ENCODE measurements at places on chromosomes 13 and 19.

- no peak for DNase-seq
Observed at GRCh38 chr13:111007209-111007608, 92.3 kb upstream of the ANKRD10 start.

- no peak for DNase-seq
Observed at GRCh38 chr19:16160943-16161560, 12.3 kb downstream of the CIB3 start.

- DNase-seq: no peak
Observed at GRCh38 chr19:15397782-15398181, 18.2 kb upstream of the AKAP8 start.

GRCh38 chr19:4409123-4409933, 6.9 kb downstream of the CHAF1A start:
- DNase-seq: peak; percentile 84

DNA sequence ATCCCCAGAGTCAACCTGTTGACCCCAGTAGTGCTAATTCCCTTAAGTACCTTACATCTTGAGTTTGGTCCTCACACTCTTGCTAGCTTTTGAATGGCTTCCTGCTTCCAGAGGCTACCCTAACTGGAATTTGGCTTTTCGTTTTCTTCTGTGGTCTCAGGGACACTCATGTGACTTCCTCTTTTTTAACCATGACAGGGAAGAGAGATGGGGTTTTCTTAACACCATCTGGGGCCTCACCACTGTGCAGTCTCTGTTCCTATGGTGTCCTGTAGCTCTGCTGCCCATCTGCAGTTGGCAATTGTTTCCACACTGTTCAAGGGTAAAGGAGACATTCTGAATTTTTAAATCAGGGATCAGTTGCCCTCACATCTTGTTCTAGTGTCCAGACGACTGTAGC, 66.7 kb downstream of the SLC10A2 start:
- DNase-seq: no peak

GRCh38 chr13:25869941-25870340, 181.9 kb downstream of the SHISA2 start:
- no peak for DNase-seq

GRCh38 chr13:79096099-79096498, 310.0 kb downstream of the RBM26 start:
- DNase-seq: no peak

- no peak for DNase-seq
Observed at GRCh38 chr13:31706105-31706504, 33.2 kb upstream of the RXFP2 start.

- no peak for DNase-seq
Observed at GRCh38 chr13:81171065-81171647, 830.2 kb upstream of the SPRY2 start.

DNA sequence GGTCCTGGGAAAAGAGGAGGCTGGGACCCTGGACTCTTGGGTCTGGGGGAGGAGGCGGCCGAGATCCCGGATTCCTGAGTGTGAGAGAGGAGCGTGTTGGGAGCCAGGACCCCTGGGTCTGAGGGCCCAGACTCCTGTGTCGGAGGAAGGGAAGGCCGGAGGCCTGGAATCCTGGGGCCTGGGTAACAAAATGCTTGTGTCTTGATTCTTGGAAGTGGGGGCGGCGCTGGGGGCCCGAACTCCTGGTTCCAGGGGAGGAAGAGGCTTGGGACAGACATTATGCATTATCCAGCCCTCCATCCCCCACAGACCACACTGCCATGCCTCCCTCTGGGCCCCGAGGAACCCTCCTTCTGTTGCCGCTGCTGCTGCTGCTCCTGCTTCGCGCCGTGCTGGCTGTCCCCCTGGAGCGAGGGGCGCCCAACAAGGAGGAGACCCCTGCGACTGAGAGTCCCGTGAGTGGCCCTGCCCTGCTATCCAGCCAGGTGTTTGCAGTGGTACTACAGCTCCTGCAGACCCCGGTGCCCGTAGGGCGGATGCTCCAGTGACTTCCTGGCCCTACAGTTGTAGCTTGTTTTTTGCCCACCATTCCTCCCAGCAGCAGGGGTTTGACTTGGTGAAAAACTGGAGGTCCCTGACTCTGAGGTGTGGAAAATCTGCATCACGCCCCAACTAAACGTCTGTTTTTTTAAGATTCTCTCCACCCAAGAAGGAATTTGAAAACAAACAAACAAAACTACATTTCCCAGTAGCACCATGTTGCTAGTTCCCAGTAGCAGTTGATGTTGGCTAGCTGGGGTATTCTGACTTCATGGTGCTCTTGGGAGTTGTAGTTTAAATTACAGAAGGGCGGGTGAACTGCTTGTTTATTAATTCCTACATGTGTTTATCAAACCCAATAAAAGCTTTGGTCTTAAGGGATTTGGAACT, 630 bp downstream of the NUCB1 start:
- DNase-seq: no peak

DNA sequence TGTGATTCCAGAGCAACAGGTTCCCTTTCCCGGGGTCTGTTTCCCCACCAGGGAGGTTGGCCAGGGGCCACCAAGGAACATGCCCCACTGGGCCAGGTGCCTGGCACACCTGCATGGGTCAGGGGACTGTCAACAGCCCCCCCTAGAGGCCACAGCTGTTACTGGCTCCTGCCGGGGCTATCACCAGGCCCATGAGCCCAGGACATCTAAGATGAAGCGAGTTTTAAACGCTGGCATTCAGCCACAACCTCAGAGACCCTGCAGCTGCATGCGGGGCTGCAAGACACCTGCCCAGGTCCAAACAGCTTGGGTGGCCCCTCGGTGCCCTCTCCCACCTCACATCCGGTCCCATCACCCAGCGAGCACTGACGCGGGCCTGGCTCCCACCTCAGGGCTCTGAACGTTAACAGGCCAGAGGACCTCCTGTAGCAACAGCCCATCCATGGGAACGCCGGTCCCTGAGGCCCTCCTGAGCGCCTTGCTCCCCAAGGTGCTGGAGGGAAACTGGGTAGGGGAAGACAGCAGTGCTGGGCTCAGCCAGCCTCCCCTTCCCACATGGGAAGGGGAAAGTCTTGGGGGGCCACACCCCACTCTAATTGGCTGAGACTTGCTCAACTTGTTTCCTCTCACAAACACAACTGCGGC, 12.0 kb downstream of the KHSRP start:
- DNase-seq: peak; percentile 82

DNA sequence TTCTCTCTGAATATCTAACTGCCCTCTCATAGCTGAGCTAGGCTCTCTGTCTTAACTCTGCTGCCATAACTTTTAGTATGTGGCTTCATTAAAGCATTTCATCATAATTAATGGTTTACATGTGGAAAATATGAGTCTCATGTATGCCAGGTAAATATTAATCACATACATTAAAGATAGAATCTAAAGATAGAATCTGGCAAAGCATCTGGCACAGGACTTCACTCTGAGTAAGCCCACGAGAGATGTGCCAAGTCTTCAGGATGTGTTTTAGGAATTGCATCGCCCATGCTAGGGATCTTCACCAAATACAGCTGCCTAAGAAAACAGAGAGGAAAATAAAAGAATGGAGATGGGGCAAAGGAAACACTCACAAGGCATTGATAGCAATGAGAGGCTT, 285.8 kb downstream of the DIAPH3 start:
- no peak for DNase-seq

- DNase-seq: no peak
Observed at GRCh38 chr19:42271861-42272534, 2.9 kb downstream of the CIC start.

- no peak for DNase-seq
Observed at GRCh38 chr19:55544014-55544413, 1.3 kb downstream of the SBK3 start.

GRCh38 chr19:48751845-48752495, 471 bp downstream of the FUT1 start:
- no peak for DNase-seq

- no peak for DNase-seq
Observed at GRCh38 chr19:33293255-33294057, 8.9 kb downstream of the CEBPA start.

DNA sequence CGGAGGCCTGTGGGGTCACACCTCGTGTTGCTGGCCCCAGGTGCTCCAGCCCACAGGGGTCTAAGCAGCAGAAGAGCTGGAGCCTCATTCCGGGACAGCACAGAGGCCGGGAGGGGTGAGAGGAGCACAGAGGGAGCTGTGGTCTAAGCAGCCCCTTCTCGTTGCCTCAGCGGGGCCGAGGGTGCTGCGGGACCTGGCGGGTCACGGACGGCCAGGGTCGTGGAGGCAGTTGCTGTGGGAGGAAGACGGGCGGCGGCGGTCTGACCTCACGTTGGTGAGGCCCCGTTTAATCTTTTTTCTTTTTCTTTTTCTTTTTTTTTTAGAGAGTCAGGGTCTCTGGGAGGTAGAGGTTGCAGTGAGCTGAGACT, 21.7 kb downstream of the PIAS4 start:
- no peak for DNase-seq

DNA sequence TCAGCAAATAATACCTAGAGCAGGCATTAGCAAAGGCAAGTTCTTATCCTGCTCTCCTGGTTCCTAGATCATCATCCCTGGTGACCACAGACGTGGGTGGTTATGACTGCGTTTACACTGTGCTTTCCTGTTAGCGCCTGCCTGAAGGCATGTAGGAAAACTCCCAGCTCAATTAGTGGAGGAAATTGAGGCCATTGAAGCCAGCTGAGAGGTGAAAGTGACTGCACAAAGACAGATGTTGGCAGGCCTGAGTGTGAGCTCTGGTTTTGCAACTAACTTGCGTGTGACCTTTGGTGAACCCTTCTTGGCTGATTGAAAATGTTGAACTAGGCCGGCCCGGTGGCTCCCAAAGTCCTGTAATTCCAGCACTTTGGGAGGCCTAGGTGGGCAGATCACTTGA, 17.5 kb upstream of the NWD1 start:
- peak; percentile 37 for DNase-seq

GRCh38 chr13:21917086-21918015, 246.5 kb downstream of the FGF9 start:
- no peak for DNase-seq

DNA sequence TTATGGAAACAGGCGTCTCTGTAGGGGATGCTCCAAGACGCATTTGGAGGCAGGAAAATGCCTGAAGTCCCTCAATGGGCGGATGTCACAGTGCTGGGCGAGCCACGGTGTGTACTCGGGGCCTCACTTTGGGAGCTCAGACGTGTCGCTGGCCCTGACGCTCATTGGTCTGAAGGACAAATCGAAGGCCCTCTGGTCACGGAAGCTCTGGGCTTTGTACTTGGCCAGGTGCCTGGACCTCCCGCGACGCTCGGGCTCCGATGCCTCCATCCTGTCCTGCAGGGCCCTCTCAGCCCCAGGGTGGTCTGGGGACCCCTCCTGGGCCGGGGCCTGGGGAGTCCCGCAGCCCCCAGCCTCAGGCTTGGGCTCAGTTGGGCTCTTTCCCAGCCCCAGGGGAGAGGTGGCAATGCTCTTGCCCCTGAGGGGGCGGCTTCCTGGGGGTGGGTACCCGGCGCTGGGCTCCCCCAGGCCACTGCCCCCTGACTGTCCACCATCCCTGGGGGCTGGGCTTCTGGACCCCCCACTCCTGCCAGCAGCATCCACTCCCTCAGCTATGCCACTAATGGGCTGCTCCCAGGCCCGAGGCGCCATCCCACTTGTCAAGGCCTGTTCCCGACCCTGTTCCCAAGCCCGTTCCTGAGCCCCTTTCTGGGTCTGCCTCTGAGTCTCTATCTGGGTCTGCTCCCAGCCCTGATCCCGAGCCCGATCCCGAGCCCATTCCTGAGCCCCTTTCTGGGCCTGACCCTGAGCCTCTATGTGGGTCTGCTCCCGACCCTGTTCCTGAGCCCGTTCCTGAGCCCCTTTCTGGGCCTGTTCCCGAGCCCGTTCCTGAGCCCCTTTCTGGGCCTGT, 39.5 kb upstream of the GRTP1 start:
- DNase-seq: peak; percentile 5

GRCh38 chr19:3392480-3392879, 26.1 kb downstream of the NFIC start:
- DNase-seq: no peak

DNA sequence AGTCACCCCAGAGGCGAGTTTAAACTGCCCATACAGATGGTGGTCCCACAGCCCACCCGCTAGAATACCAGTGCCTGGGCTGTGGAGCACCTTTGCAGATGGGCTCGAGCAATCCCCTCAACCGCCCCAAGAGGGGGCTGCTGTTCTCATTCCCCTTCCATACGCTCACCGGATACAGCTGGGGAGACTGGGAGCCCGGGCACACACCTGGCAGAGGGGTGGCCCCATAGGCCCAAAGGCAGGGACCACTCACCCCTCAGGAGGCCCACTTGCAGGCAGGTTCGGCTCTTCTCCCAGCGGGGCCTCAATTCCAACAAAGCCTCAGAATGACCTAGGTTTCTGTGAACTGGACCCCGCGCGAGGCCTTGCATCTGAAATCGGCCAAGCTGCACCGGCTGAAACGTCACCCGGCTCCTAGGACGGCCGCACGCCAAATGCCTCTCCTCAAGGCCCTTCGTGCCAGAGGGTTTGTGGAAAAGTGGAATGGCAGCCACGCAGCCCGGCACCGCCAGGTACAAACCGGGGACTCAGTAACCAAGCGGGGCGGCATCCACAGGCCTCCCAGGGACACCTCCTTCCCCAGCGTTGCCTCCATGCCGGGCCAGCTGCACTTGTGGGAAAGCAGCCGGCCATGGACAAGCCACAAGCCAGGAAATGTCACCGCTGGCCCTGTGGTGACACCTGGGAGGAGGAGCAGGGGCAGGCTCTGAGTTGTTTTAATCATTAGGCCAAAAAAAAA, 18.7 kb downstream of the MLLT1 start:
- DNase-seq: peak; percentile 84

GRCh38 chr19:10431254-10431942, 11.1 kb downstream of the PDE4A start:
- peak; percentile 70 for DNase-seq

GRCh38 chr19:3503036-3503572, 2.6 kb upstream of the DOHH start:
- no peak for DNase-seq

GRCh38 chr13:35378939-35379338, 97.5 kb downstream of the MAB21L1 start:
- no peak for DNase-seq

DNA sequence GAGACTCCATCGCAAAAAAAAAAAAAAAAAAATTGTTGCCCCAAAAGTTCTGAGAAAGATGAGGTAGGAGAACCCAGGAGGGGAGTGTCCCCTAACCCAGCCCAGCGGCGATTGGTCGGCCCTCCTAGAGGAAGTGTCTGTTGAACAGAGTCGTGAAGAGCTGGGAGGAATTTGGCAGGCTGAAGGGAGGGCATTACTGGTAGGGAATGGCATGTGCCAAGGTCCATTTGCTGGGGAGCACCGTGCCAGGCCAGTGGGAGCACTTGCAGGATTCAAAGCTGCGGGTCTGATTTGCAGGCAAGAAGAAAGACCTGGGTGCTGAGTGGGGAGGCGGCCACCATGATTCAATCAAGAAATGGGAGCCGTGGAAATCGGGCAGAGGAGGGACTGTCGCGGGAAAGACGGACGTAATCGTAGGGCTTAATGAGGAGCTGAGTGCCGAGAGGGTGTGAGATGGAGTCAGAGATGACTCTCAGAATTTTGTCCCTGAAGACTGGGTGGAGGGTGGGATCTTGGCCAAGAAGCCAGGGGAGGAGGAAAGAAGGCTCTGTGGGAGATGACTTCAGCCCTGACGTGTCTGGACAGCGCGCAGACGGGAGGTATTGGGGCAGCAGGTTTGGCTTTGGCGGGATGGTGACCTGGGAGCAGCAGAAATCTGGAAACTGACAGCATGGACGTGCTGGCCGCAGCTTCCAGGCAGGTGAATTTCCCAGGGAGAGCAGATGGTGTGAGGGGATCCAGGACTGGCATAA, 15.4 kb downstream of the CERS4 start:
- no peak for DNase-seq

- DNase-seq: peak; percentile 23
Observed at GRCh38 chr13:108120302-108120701, 95.0 kb downstream of the LIG4 start.
